ENCODE measurements at places on chromosomes 1 and 21.

- DNase-seq, result no peak
Observed at GRCh38 chr1:115946116-115946515, 30.2 kb upstream of the SLC22A15 start.

DNA sequence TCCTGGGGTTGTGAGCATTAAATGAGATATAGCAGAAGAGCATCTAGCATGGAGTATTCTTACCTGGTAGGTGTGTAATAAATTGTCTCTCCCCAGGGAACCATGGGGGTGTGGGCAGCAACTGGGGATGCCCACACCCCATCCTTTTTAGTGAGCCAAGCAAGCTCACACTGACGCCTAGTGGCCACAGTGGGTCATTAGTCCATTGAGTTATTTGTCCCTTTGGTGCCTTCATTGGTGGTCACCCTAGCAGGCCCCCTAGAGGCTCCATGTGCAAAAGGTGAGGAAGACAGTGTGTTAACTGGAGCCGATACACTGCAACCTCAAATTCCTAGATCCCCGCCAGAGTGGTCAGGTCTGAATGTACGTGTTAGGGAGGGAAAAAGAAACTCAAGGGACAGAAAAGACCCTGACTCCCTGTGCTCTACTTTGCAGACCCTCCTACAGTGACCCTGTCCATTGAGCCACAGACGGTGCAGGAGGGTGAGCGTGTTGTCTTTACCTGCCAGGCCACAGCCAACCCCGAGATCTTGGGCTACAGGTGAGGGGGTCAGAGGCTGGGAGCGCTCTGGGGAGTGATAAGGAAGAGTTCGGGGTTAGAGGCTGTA is 93.3 kb upstream of the CD1D start:
- DNase-seq, result peak; percentile 37

DNA sequence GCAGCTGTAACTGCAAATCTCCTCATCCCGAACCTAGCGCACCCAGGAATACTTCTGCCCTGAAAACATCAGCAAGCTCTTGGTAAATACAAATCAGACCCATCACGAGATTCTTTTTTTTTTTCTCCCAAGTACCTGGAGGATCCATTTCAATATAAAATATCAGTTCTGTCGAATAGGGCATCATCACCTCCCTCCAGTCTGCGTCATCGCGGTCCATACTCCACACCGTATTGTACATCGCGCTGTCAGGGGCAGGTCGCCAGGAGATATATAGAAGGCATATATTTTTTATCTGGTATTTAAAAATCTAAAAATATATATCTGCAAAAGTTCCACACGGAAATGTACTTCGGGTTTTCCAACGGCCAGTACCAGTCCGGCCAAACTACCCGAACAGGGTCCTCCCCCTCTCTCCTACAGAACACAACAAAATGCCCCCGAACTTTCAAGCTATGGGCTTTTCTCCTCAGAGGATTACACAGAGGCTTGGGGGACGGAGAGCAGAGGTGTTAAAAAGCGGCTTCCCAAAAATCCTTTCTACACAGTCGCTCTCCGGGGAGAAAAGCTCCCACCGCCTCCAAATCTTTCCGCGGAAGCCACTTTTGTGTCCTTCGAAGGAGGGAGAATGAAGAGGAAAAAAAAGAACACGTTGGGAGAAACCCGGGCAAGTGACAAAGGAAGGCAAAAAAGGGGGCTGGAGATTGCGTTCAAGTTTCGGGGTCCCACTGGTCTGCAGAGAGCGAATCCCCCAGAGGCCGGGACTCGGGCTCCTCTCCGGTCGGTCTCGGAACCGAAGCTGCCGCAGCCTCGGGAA is 509 bp downstream of the PIK3R3 start:
- peak; percentile 33 for DNase-seq

DNA sequence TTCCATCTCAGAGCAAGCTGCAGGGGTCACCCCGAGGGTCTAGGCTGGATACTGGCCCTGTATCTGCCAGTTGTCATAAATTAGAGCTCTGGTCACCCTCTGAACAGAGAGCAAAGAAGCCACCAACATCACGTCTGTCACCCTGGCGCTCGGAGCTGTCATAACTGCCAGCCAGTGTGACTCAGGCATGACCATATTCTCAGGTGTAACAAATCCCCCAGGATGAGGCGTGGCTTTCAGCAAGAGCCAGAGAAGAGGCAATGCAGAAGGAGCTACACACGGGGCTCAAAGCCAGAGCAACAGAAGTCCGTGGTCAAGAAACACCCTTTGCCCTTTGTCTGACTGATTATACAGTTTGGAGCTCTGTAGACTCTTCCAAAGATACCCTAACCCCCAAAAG is 40.0 kb downstream of the PRAMEF20 start:
- DNase-seq, result no peak

GRCh38 chr1:52355847-52356505 is 10.0 kb downstream of the CC2D1B start:
- no peak for DNase-seq

GRCh38 chr1:218211241-218211640 is 73.9 kb upstream of the RRP15 start:
- DNase-seq, result peak; percentile 42

GRCh38 chr1:239833723-239834122 is 258.0 kb upstream of the FMN2 start:
- no peak for DNase-seq

DNA sequence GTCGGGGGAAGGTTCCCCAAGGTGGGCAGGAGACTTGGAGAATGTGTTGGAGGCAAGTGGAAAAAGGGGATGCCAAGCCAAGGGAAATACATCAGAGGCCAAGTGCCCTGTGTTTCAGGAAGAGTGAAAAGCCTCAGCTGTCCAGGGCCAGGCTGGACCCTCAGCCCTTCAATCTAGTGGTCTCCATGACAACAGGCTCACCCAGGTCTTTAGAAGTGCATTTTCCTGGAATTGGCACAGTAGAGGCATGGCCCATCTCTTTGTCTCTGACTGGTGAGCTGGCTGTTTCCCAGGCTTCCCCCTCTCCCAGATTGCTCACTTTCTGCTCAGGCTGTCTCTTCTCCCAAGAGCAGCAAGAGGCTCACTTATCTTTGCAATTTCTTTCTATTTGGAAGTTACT is 10.4 kb upstream of the RHBG start:
- no peak for DNase-seq

DNA sequence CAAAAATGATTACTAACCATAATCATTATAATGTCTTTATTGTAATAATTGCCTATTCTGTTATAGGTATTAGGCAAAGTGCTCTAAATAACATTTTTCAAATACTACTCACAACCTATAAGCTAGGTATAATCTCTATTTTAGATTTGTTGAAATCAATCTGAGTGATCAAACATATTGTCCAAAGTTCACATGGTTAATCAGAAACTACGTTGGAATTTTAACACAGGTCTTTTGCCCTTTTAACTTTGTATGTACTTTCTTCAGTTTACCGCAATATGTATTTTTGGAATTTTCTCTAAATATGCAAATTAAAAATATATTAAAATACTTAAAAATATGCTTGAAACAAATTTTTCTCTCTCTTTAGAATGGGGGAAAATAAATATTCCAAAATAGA is 1563.2 kb downstream of the KCNT2 start:
- DNase-seq, result no peak

GRCh38 chr1:223429313-223429731 is 36.1 kb downstream of the CCDC185 start:
- peak; percentile 66 for DNase-seq

DNA sequence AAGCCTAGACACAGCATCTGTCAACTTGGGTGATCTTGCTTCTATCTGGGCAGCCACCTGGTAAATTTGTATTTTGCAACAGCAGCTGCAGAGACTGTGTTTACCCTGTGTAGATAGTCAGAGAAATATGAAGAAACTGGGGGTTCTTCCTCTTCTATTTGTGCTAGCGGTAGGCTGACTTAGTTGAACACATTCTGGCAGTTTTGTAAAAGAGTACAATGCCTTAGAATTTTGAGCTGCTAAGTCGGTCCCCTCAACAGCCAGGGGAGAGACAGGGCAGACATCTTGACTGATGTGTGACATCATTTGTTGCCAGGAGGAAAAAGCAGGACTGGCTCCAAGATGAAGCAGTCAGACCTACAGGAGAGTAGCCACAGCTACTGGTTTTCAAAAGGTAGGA is 53.7 kb downstream of the KCNJ6 start:
- DNase-seq, result peak; percentile 37

GRCh38 chr1:110425612-110426152 is 18.2 kb upstream of the LAMTOR5 start:
- no peak for DNase-seq

- DNase-seq, result peak; percentile 34
Observed at GRCh38 chr1:229388897-229389580, 44.9 kb downstream of the ACTA1 start.

GRCh38 chr1:54365398-54365797 is 40.8 kb downstream of the SSBP3 start:
- DNase-seq, result no peak

- DNase-seq, result no peak
Observed at GRCh38 chr1:26949926-26950319, 10.3 kb downstream of the KDF1 start.
